Right lung (tissue), 10 donors: ENCODE measurements at places on chromosomes 3 and 15.

DNA sequence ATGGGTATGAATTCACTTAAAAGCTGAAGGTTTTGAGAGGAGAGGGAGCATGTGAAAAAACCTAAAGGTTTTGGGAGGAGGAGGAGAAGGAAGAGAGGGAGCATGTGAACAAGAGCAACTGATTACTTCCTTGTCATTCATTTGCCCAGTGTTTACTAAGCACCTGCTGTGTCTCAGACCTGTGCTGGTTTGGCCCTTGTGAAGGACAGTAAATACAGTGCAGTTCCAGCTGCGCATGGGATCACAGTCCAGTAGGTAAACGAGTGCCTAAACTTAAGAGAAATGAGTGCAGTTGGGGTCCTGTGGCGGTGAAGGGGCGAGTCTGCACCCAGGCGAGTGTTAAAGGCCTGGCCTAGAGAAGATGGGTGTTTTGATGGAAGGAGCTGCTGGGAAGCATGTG lies 38.6 kb downstream of the IGF1R start:
- no peak for DNase-seq

DNA sequence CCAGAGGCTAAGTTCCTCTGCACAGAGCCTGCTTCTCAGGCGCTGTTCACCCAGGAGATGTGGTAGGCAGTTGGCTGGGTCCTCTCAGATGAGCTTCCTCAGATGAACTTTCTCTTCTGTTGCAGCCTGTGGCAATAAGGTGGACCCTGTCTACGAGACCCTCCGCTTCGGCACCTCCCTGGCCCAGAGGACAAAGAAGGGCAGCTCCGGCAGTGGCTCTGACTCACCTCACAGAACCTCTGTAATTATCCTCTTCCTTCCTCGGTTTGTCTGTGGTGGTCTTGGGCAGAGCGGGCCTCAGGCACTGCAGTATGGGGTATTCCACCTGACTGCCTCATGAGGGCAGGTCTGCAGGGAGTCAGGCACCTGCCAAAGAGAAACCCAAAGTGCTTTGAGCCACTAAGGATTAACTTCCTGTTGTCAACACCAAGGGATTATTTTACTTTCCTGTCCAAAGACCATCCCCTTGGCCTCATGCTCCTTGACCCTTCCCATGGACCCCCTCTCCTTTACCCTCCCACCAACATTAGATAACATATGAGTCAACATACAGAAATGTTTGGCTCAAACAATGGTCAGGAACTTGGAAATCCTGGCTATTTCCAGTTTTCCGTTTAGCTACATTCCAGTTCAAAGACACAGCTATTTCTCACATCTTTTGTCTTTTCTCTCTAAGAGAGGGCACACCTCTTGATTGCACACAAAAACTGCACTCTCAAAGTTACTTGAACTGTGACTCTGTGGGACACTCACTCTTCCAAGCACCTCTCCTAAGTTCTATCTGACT lies 105.9 kb downstream of the STAC start:
- DNase-seq = no peak

GRCh38 chr15:22874966-22875365 lies 36.5 kb downstream of the NIPA2 start:
- no peak for DNase-seq

DNA sequence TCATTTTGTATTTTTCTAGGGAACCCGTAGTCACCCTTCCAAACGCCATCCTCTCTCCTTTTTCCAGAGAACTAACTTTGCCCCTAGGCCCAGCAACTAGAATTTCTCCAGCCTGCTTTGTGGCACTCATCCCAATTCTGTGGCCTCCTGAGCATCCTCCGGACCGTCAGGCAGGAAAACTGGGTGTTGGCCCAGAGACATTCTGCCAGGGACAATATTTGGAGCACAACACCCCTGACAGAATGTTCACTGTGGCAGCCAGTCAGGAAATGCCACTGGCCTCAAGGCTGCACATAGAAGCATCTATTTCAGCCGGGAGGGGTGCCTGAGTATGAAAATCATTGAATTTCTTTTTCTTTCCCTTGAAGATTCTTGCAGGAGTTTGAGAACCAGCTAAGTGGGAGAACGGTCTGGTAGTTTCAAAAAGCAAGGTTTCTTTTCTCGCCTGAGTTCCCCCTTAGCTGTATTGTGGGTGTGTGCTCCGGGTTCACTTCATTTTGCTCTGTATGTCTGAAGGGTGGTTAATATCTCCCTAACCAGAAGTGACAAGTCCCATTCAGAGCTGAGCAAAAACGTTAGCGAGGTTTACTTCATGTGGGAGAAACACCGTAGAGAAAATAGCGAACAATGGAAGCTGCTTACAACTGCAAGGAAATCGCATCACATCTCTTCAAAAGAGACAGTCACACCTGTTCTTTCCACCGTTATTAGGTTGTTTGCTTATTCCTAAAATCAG lies 108.1 kb upstream of the TPM1 start:
- DNase-seq = no peak

DNA sequence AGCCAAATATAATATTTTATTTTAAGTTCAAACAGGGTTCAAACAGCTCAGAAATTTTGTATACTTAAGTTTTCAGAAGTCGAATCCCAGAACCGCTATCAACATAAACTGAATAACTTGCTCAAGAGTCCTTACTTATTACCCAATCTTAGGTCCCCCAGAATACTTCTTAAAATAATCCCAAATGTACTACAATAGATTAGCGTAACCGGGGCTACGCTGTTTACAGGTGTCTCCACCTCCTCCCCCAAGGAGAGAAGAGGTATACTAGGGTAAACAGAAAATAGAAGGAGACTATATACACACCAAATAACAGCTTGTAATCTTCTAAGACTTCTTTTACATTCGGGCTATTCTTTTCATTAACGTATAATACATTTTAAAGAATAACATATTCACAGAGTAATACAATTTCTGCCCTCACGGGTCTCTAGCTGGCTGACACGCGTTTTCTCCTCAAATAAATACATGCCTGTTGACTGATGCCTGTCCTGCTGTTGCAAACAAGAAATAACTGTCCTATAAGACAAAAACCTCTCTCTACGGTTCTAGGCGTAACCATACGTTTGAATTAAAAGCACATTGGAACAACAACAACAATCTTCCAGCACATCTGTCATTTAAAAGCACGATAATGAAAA lies 1.3 kb downstream of the DENND4A start:
- DNase-seq = peak; percentile 42

DNA sequence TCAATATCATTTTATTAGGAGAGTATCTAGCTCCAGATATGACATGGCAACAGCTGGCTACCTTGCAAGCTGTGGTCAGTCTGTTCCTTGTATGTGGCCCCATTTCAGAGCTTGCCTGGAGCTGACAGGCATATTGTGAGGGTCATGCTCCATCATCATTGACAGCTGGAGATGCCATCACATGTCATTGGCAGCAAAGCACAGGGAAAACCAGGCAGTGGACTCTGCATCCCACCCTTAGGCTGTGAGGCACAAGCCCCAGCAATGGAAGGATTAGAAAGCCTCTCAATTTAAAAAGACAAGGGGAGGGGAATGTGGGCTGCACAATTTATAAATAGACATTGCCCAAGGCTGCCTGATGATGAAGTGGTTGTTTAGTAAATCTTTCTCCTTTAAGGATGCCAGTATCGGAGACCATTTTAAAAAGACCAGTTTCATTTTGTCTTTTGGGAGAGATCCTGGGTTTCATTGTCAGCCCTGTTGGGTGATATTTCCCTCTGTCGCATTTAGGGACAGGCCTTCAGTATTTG lies 27.9 kb downstream of the LNP1 start:
- no peak for DNase-seq
